ENCODE measurements at places on chromosomes 5 and 9.

- no peak for DNase-seq
These were observed 40.3 kb upstream of the LRRC70 start for GRCh38 chr5:62538017-62538942.

GRCh38 chr5:97635553-97635952 is 452.5 kb upstream of the RIOK2 start:
- DNase-seq: no peak

DNA sequence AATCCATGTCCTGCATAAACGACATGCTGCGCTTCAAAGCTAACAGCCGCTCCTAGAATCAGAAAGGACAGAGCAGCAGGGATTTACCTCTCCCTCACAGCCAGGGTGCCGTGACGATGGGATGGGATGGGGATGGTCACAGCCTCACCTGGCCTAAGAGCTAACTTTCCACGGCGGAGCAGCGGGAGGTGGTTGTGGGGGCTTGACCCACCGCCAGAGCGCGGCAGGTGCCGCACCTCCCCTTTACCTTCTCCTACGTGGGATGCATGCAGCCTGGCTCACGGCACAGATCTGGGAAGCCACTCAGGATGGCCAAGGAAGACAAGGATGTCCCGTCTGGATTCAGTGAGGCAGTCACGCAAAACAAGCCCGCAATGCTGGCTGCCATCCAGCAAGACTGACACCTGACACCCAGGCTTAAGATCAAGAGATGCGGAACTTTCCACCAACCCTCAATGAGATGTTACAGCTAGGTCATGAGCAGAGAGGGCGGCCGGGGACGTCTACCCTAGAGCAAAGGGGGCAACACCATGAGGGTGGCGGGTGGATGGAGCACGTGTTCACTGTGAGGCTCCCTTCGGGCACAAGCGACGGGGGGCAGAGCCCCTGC is 5.8 kb downstream of the BRD9 start:
- DNase-seq: no peak

- DNase-seq: peak; percentile 73
These were observed 22.1 kb downstream of the PTCH1 start for GRCh38 chr9:95494416-95495371.

DNA sequence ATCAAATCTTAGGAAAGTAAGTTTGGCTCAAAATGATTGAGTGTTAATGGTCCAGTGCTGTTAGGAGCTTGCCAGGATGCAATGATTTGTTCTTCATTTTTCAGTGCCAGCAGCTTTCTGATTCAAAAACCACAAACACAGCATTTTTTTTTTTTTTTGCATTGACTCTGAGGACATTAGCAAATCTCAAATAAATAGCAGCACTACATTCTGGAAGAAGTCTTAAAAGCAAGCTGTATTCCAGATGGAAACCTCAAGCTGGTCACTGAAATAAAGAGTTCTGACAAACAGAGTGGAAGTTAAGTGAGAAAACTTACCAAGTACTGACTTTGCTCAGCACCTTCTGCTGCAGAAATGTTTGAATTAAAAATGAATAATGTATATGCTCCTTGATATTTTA is 1653.1 kb upstream of the CDH9 start:
- no peak for DNase-seq

DNA sequence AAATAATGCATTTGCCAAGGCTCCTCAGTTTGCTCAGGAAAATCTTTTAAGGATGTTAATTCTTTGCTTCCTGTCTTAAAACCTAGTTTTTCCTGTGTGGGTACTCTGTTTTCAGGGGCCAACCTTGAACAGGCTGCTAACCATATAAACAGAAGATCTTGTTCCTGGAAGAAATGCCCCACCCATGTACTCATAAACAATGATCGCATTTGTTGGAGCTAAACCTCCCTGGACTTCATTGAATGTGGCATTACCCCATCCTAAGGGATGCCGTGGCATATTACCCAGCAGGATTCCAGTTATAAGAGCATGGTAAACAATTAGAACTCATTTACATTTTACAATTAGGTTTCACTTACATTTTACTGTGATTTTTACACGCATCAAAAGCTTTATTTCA is 436.0 kb downstream of the ZNF608 start:
- DNase-seq: no peak

GRCh38 chr9:86968258-86968920 is 21.1 kb upstream of the GAS1 start:
- no peak for DNase-seq

GRCh38 chr9:116646661-116647514 is 40.2 kb upstream of the TRIM32 start:
- no peak for DNase-seq

- DNase-seq: no peak
These were observed 50.1 kb downstream of the MACROH2A1 start for GRCh38 chr5:135348918-135349317.

- no peak for DNase-seq
These were observed 18.1 kb downstream of the ANKRD33B start for GRCh38 chr5:10581867-10582511.

- DNase-seq: no peak
These were observed 320.1 kb downstream of the AGTPBP1 start for GRCh38 chr9:85421641-85422040.

DNA sequence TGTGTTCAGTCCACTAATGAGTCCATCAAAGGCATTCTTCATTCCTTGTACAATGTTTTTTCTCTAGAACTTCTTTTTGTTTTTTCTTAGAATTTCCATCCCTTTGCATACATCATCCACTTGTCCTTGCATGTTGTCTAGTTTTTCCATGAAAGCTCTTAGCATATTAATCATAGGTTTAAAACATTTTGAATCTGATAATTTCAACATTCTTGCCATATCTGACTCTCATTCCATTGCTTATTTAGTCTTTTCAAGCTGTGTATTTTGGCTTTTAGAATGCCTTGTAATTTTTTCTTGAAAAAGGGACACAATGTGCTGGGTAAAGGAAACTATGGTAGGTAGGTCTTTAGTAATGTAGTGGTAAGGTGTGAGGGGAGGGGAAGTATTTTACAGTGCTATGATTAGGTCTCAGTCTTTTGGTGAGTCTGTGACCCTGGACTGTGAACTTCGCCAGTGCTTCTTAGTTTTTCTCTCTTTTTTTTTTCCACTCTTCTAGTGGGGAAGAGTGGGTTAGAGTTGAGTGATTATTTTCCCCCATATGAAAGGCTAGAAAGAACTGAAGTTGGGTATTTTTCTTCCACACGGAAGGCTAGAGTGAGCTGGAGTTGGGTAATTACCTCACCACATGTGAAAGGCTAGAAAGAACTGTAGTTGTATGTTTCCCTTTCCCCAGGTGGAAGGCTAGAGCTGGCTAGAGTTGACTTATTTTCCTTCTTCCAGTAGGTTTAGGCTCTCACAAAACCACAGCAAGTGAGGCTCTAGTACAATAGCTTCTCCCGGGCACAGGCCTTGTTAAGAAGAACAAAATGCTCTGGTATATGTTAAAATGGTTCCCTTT is 172.1 kb downstream of the SNX18 start:
- no peak for DNase-seq

DNA sequence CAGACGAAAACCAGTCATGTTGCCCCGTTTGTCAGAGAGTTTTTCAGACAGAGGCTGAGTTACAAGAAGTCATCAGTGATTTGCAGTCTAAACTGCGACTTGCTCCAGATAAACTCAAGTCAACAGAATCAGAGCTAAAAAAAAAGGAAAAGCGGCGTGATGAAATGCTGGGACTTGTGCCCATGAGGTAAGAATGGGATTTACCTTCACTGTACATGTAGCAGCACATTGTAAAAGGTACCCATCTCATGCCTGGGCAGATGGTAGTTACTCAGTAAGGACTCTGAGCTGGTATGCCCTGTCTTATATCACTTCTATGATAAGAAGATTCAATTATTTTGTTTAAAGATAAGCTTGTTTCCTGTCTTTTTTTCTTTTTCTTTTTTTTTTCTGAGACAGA is 38.8 kb downstream of the RAD50 start:
- no peak for DNase-seq

Data from activated CD8-positive, alpha-beta memory T cell treated with anti-CD3 and anti-CD28 coated beads for 1 hour (primary cell).